8988T (cell line): ENCODE measurements at places on chromosomes 16 and 17.

GRCh38 chr17:41254861-41255260 is 323 bp upstream of the KRTAP9-9 start:
- no peak for DNase-seq

GRCh38 chr17:69596141-69596540 is 181.6 kb downstream of the MAP2K6 start:
- no peak for DNase-seq

DNA sequence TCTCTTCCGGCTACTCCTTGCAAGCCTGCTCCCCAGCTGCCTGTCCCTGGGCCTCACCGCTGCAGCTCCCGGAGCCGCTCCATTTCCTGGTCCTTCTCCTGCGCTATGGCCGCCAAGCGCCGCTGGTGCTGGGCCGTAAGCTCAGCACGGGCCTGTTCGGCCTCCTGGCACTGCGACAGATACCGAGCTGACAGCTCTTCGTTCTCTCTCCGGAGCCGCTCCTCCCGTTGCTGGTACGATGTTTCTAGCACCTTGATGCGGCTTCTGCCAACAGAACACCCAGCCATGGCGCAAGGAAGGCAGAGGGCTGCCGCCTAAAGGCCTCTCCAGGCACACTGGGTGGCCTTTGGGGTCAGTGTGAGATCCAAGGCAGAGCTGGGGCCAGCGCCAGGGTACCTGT is 14.9 kb upstream of the MRPL38 start:
- DNase-seq: no peak

- DNase-seq: no peak
These were observed 3.8 kb upstream of the USP36 start for GRCh38 chr17:78844301-78845005.

- DNase-seq: peak; percentile 75
These were observed 173.6 kb downstream of the IRF8 start for GRCh38 chr16:86072328-86073102.
